Memory B cell (primary cell): ENCODE measurements at places on chromosomes 12 and 14.

- H3K36me3 ChIP-seq = no peaks in the 10 kb centered on the region
- DNase-seq = no peak
- H3K4me1 ChIP-seq = no peaks in the 10 kb centered on the region
- peaks cover 13% of the 10 kb centered on the region for H3K27me3 ChIP-seq
These were observed 127.8 kb downstream of the ANO2 start for GRCh38 chr12:5817246-5817645.

DNA sequence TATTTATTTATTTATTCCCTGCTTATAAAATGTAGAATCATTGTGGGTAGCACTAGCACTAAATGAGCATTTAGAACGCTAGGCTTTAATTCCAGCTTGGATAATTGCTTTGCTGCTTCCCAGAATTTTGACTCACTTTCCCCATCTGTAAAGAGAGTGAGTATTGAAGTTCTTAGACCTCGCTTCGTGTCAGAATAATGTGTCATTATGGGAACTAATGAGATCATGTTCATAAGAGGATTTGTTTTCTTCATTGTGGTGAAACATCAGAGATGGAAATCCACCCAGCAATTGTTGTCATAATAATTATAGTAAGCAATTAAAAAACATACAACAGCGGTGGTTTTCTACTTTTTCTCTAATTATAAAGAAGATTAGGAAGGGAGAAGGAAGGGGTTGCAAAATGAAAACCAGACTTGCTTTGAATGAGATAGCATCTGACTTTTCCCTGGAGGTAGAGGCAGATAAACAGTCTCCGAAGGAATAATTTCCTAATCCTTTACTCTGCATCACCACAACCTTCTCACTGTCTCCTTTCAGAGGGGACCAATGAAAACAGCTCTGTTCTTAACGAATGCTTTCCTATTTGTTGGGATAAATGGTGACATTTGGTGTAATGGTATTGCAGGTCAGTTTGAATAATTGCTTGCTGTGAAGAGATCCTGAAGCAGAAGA lies 86.8 kb upstream of the ARHGAP5 start:
- H3K4me1 ChIP-seq = no peaks in the 10 kb centered on the region
- H3K36me3 ChIP-seq = peaks cover 10% of the 10 kb centered on the region
- peaks cover 9% of the 10 kb centered on the region for H3K27me3 ChIP-seq
- H3K4me3 ChIP-seq = no peak overlapping the region
- DNase-seq = no peak

DNA sequence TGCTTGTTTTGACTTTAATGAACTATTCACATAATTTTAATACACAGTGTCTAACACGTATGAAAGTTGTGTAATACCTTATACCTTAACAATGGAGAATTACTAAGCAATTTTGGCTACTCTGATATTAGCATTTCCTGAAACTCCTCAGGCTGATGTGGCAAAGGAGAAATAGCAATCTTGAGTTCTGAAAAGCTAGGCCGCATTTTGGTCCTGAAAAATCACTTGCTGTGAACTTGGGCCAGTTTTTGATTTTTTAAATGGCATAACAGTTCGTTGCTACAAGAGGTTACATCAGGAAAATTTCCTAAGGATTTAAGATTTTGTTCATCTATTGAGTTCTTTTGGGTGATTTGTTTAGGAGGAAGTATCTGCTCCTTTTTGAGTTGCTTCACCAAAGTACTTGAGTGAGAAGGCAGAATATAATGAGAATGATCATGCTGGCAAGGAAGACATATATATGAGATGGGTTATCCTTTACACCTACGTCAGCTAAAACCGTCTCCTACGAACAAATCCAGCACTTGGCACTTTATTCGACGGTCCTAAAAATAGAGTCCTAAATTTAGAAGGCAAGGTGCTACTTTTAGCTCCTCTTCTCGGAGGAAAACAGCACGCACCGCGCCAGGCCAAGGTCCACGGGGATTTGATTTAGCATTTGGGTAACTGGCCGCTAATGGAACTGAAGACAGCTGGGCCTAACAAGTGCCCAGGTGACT lies 32.2 kb downstream of the MIA2 start:
- no peaks in the 10 kb centered on the region for H3K27me3 ChIP-seq
- DNase-seq = no peak
- no peaks in the 10 kb centered on the region for H3K36me3 ChIP-seq

DNA sequence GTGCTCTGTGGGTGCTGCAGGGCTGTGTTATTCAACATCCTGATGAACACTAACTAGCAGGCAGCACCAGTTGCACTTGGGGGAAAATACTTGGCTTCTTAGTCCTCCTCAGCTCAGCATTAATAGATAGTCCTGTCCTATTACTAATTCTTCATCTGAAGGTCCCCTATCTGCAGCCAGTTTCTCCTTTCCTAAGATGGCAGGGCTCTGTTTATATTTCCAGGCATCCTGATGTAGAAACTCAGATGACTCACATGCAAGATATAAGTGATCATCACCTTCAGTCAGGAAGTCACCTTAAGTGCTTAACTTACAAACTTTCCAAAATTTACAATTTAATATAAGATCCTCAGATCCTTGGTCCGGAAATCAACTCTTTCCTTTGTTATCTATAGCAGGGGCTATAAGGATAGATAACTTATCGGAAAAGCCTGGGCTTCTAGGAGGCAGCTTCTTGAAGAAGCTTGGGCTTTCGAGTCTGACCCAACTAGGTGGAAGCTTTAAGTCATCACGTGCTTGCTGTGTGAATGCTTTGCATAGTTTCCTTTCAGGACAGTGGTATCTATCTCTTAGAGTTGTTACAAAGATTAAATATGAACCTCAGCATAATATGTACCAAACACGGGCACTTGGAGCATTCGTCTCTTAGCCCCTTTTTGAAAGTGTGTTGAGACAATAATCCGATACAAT lies 181.0 kb upstream of the GRIP1 start:
- H3K27me3 ChIP-seq = peaks cover 3% of the 10 kb centered on the region
- no peak for DNase-seq
- H3K36me3 ChIP-seq = no peaks in the 10 kb centered on the region
- no peaks in the 10 kb centered on the region for H3K4me1 ChIP-seq

DNA sequence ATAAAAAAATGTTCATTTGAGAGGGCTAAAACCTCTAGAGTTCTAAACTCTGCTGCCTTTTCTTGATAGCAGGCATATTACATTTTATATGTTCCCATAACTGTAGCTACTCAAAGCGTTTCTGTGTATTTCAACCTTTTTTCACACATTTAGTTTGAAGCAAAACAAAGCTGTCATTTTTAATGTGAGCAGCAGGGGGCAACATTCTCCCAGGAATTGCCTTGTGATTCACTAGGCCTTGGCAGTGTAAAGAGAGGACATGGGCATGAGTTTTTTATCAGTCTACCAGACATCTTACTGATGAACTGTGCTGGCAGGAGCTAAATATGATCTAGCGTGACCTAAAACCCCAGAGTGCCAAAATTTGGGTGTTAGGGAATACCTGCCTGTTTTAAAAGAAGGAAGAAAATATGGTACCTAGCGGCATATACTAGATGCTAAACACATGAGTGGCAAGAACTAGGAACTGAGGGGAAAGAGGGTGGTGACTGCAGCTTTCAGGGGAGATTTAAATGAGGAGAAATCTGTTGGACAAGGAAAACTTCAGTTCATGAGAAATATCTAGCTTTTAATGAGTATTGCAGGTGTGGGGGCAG lies 65.3 kb downstream of the IFT43 start:
- no peak overlapping the region for H3K4me3 ChIP-seq
- no peak overlapping the region for H3K27ac ChIP-seq
- H3K36me3 ChIP-seq = peaks cover 2% of the 10 kb centered on the region
- no peaks in the 10 kb centered on the region for H3K27me3 ChIP-seq
- H3K4me1 ChIP-seq = peaks cover 5% of the 10 kb centered on the region
- DNase-seq = peak; percentile 60

- H3K36me3 ChIP-seq = no peaks in the 10 kb centered on the region
- no peak overlapping the region for H3K27ac ChIP-seq
- peaks cover 4% of the 10 kb centered on the region for H3K4me1 ChIP-seq
- no peak overlapping the region for H3K4me3 ChIP-seq
- no peak for DNase-seq
These were observed 436.4 kb downstream of the ADAMTS20 start for GRCh38 chr12:43115441-43116160.

DNA sequence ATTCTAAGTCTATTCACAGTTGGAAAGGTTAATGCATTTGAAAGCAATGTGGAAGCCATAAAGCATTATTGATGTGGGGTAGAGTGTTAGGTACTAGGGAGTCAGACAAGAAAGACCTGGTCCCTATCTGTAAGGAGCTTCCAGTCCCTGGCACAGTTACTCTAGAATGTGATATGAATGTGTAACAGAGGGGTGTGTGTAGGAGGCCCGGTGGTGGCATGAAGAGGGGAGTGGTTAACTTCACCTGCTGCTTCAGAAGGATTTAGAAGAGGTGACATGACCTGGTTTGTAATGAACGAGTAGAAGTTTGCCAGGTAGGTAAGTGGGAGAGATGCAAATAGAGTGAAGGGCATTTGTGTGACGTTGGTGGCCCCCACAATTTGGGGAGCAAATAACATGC lies 15.1 kb upstream of the GALNT6 start:
- no peak overlapping the region for H3K4me3 ChIP-seq
- no peak for DNase-seq
- H3K4me1 ChIP-seq = no peaks in the 10 kb centered on the region
- no peaks in the 10 kb centered on the region for H3K36me3 ChIP-seq

- H3K27me3 ChIP-seq = no peaks in the 10 kb centered on the region
- H3K4me3 ChIP-seq = no peak overlapping the region
- peaks cover 24% of the 10 kb centered on the region for H3K4me1 ChIP-seq
- H3K36me3 ChIP-seq = peaks cover 40% of the 10 kb centered on the region
- no peak overlapping the region for H3K27ac ChIP-seq
These were observed 45.4 kb downstream of the SYNE3 start for GRCh38 chr14:95471016-95471415.

- peaks cover 7% of the 10 kb centered on the region for H3K36me3 ChIP-seq
- no peak overlapping the region for H3K27ac ChIP-seq
- H3K27me3 ChIP-seq = peaks cover 29% of the 10 kb centered on the region
- DNase-seq = no peak
- no peak overlapping the region for H3K4me3 ChIP-seq
These were observed 13.0 kb upstream of the DLK1 start for GRCh38 chr14:100713705-100714104.

GRCh38 chr12:129127211-129127610 lies 273.9 kb downstream of the GLT1D1 start:
- peaks cover 2% of the 10 kb centered on the region for H3K27me3 ChIP-seq
- H3K27ac ChIP-seq = no peak overlapping the region
- no peak for DNase-seq
- no peaks in the 10 kb centered on the region for H3K36me3 ChIP-seq
- no peak overlapping the region for H3K4me3 ChIP-seq

DNA sequence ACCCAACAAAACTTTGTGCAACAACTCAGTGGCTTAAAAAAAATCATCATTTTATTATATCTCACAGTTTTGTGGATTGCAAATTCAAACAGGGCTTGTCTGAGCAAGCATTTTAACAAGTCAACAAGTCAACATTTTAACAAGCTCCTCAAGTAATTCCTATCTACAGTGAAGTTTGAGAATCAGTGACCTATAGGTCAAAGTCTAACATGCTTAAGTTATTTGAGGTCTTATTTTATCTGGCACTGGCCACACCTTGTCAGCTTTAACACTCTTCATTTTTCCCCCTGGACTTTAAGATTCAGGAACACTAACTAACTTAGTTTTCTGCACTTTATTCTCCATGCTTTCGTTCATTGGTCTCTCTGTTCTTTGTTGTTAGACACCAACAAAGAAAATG lies 71.2 kb upstream of the PELI2 start:
- no peaks in the 10 kb centered on the region for H3K4me1 ChIP-seq
- no peak overlapping the region for H3K27ac ChIP-seq
- H3K4me3 ChIP-seq = no peak overlapping the region
- no peak for DNase-seq
- H3K36me3 ChIP-seq = no peaks in the 10 kb centered on the region

- DNase-seq = no peak
- H3K36me3 ChIP-seq = no peaks in the 10 kb centered on the region
- peaks cover 4% of the 10 kb centered on the region for H3K27me3 ChIP-seq
- H3K4me1 ChIP-seq = no peaks in the 10 kb centered on the region
- no peak overlapping the region for H3K27ac ChIP-seq
These were observed 653.6 kb downstream of the MED13L start for GRCh38 chr12:115623764-115624334.

DNA sequence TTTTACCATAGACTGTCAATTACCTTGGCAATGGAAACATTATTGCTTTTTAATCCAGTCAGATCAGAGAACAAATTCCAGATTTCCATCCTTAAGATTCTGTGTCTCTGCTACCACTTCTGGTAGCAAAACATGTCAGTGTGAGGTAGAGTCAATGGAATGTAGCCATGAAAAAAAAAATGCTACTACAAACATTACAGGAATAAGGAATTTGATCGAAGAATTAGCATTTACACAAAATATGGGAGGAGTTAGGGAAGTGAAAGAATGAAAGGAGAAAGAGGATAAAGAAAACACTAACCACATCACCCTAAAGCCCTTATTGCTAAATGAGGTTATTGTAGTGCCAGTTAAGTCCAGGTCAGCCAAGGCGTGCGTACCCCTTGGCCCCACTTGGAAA lies 9.2 kb downstream of the MED21 start:
- DNase-seq = no peak
- no peaks in the 10 kb centered on the region for H3K27me3 ChIP-seq
- H3K36me3 ChIP-seq = peaks cover 33% of the 10 kb centered on the region

DNA sequence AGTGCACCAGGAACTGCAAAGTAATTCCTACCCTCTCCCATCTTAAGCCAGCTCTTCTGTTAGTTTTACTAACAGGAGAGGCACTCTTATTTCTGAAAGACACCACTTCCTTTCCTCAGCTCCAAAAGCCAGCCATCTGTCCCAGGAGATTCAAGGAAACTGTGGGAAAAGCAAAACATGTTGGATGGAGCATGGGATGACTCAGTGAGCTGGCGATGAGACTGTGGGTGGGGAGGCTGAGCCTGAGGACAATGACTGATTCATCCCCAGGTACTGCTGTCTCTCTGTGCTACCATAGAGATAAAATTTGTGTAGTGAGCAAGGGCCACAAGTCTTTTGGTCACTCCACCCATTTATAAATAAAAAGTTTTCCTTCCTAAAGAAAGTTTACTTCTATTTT lies 141.4 kb downstream of the MYRFL start:
- no peaks in the 10 kb centered on the region for H3K36me3 ChIP-seq
- H3K4me1 ChIP-seq = peaks cover 2% of the 10 kb centered on the region
- no peak overlapping the region for H3K27ac ChIP-seq
- no peak for DNase-seq
- no peak overlapping the region for H3K4me3 ChIP-seq
- no peaks in the 10 kb centered on the region for H3K27me3 ChIP-seq

GRCh38 chr14:22047115-22047514 lies 373.5 kb upstream of the OR4E1 start:
- H3K36me3 ChIP-seq = no peaks in the 10 kb centered on the region
- no peak overlapping the region for H3K27ac ChIP-seq
- H3K4me3 ChIP-seq = no peak overlapping the region
- peak; percentile 19 for DNase-seq
- H3K27me3 ChIP-seq = peaks cover 23% of the 10 kb centered on the region
